Hematopoietic multipotent progenitor cell treated with erythropoietin and hydrocortisone succinate and interleukin-3 and kit ligand, for 15 days (in vitro differentiated cells): ENCODE measurements at places on chromosomes 4 and X.
A peak's percentile ranks its signal among the peaks of the same experiment; 100 is the strongest.

- no peak for DNase-seq
These were observed 23.5 kb upstream of the SOWAHD start for GRCh38 chrX:119734897-119735339.

DNA sequence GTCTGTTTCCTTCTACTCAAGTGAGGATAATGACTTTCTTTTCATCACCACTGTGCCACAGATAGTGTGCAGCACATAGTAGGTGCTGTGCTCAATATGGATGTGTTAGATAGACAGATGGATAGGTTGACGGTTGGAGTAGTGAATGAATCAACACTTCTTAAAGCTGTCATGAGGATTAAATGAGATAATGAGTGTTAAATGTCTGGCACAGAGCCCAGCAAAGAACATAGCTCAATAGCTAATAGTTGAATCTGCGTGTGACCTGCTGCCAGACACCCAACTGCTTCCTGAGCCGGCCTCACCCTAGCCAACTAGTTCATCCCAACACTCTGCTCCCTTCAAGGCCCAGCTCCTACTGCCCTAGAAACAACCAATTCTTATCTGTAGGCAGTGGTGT is 67.7 kb upstream of the PJA1 start:
- DNase-seq = peak; percentile 68

DNA sequence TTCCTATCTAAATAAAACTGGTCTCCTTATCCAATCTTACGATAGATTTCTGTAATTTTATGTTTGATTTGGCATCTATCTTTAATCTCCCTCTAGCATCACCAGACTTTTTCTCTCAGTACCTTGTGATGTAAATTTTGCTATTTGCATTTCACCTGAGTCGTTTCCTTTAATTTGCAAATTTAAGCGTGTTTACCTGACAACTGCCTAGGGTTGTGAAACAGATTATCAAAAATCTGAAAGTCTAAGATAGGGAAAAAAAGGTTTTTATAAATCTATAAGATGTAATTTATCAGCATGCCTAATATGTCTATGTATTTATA is 39.4 kb upstream of the TMPRSS11E start:
- no peak for DNase-seq

GRCh38 chrX:115472131-115472530 is 88.8 kb upstream of the PLS3 start:
- DNase-seq = no peak

GRCh38 chr4:42570221-42570620 is 86.7 kb downstream of the ATP8A1 start:
- DNase-seq = no peak

DNA sequence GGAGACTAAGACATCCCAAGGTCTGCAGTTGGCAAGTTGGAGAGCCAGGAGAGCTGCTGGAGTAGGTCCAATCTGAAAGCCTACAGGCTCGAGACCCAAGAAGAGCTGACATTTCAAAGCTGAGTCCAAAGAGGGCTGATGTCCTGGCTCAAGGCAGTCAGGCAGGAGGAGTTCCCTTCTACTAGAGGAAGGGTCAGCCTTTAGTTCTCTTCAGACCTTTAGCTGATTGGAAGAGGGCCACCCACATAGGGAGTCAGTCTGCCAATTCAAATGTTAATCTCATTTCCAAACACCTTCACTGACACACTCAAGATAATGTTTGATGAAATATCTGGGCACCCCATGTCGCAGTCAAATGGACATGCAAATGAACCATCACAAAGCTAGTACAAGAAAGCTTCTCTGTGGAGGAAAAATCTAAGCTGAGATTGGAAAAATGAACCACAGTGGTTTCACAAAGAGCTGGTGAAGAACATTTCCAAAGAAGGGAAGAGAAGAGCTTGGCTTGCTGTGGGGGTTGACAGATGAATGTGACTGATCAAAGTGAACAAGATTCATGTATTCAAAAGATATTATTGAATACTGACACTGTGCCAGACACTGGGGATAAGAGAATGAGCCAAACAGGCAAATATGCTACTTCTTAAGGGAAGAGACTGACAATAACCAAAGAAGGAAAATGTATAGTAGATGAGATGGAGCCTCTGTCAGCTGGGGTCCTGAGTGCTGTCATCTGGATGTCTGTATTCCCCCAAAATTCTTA is 61.2 kb downstream of the STK32B start:
- DNase-seq = no peak

GRCh38 chrX:49001521-49002090 is 458 bp downstream of the GRIPAP1 start:
- peak; percentile 21 for DNase-seq

- no peak for DNase-seq
These were observed 243.2 kb downstream of the CPE start for GRCh38 chr4:165621983-165622382.

GRCh38 chr4:121817701-121818100 is 6.0 kb downstream of the CCNA2 start:
- DNase-seq = no peak

DNA sequence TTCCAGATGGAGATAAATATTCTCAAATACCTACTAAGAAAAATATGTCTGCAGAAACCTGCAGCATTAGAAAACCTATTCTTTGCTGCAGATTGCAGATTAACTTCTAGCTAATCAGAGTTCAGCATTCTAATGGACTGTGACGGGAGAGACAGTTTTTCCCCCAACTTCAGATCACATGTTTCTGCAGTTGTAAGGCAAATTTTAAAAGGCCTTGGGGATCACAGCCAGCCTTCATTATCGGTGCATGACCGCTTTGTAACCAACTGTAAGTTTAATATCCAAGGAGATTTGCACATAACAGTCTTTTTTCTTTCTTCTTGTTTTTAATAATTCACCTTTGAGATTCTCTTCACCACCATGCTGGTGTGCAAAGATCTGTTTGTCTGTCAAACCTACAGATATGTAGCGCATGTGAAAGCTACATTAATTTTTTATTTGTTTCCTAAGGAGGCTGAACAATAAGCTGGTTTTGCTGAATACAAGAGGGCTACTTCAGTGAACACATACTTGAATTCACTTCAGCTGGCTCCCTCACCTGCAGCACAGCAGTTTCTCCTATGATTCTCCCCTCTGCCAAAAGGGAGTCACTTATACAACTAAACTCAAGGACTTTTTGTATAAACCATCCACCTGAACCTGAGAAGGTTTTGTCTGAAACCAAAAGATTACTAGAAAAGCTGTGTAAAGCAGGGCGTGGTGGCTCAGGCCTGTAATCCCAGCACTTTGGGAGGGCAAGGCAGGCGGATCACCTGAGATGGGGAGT is 488.5 kb downstream of the RPA4 start:
- DNase-seq = no peak

DNA sequence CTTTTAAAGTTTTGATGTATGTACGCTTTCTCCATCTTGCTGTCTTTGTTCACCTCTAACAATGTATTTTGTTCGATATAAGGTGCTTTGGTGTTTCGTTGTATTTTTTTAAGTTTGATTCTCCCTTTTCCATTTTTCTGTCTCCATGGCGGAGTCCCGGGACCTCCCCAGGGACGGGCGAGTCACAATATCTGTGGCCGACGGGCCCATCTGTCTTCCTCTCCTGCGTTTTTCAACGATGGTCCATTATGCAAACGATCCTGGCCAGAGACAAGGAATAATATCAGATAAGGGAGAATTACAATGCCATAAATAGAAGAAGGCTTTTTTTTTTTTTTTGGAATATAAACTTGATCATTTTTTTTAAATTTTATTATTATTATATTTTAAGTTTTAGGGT is 112.3 kb upstream of the SHOX start:
- no peak for DNase-seq

GRCh38 chr4:78987683-78988082 is 48.4 kb upstream of the PAQR3 start:
- no peak for DNase-seq

- peak; percentile 18 for DNase-seq
These were observed 3.1 kb downstream of the TET2 start for GRCh38 chr4:105149771-105150170.

GRCh38 chr4:151231915-151232595 is 44.9 kb upstream of the PRSS48 start:
- no peak for DNase-seq

GRCh38 chr4:2792711-2793585 is at the start of gene SH3BP2:
TSS of gene SH3BP2 (plus strand) at chr4:2793085. CDS start at chr4:2820618, 27,533 bp downstream.
- peak; percentile 50 for DNase-seq

- no peak for DNase-seq
These were observed 109.9 kb downstream of the SH3RF1 start for GRCh38 chr4:169160825-169161224.

DNA sequence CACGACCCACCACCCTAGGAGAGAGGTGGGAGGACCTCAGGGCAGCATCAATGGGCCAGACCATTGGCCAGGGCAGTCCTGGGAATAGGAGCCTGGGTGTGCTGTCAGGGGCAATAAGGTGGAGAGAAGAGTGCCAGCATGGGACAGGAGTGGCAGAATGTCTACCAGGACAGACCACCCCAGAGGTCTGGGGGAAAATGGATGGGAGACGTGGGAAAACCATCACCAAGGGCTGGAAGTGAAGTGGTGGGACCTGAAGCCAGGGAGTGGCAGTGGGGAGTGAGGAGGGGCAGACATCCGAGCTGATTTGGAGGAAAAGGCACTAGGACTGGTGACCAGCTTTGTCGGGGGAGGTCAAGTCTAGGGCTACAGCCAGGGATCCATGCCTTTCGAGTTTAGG is 993 bp downstream of the EVC2 start:
- no peak for DNase-seq

- no peak for DNase-seq
These were observed 7.3 kb downstream of the SOD3 start for GRCh38 chr4:24802648-24803047.
